ENCODE measurements at places on chromosomes 5 and 9.

- DNase-seq: no peak
Observed at GRCh38 chr5:10625700-10626472, 62.0 kb downstream of the ANKRD33B start.

GRCh38 chr5:138470322-138471051 lies 5.2 kb downstream of the EGR1 start:
- no peak for DNase-seq

DNA sequence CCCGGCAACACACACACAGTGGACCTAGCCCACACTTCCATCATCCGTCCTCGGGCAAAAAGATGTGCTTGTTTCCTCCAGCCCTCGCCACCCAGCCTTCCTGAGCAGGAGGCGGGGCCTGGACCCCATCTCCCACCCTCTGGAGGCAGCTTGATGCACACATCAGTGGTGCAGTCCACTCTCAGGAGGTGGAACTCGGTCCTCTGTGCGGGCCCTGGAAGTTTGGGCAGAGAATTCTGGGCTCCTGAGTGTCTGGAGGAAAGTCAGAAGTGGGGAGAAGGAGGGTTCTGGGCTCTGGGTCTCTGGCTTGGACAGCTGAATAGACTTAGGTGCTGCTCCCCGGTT lies 54.0 kb upstream of the NEURL1B start:
- no peak for DNase-seq

GRCh38 chr5:66850354-66851075 lies 254.3 kb downstream of the MAST4 start:
- DNase-seq: no peak

- DNase-seq: no peak
Observed at GRCh38 chr9:124381170-124381945, 33.9 kb downstream of the PSMB7 start.

GRCh38 chr9:113593682-113594281 lies 130.3 kb downstream of the RGS3 start:
- no peak for DNase-seq

- no peak for DNase-seq
Observed at GRCh38 chr5:134784946-134785620, 26.5 kb downstream of the DDX46 start.

- DNase-seq: no peak
Observed at GRCh38 chr5:57082441-57083067, 91.3 kb upstream of the GPBP1 start.

- no peak for DNase-seq
Observed at GRCh38 chr9:112502175-112502946, 15.7 kb downstream of the KIAA1958 start.

GRCh38 chr9:126317513-126317912 lies 9.1 kb upstream of the MVB12B start:
- DNase-seq: no peak

- no peak for DNase-seq
Observed at GRCh38 chr9:127809540-127810377, 7.1 kb downstream of the FPGS start.

GRCh38 chr5:111945535-111945934 lies 188.5 kb upstream of the NREP start:
- no peak for DNase-seq

DNA sequence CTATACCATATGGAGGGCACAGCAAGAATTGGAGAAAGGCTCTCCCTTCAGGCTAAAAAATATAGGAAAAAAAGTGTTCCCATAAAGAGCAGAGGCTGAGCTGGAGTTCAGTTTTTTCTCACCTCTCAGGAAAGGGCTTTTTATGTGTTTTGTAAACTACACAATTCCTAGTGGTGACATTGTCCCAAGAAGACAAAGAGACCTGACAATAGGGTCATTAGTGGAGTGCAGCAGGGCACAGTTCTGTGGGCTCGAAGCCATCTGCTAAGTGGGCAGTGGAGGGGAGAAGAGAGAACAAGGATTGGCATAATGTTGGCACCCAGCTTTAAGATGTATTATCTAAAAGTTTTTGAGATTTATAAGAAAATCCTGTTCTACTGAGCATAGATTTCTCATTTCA lies 162.5 kb downstream of the HCN1 start:
- DNase-seq: no peak

DNA sequence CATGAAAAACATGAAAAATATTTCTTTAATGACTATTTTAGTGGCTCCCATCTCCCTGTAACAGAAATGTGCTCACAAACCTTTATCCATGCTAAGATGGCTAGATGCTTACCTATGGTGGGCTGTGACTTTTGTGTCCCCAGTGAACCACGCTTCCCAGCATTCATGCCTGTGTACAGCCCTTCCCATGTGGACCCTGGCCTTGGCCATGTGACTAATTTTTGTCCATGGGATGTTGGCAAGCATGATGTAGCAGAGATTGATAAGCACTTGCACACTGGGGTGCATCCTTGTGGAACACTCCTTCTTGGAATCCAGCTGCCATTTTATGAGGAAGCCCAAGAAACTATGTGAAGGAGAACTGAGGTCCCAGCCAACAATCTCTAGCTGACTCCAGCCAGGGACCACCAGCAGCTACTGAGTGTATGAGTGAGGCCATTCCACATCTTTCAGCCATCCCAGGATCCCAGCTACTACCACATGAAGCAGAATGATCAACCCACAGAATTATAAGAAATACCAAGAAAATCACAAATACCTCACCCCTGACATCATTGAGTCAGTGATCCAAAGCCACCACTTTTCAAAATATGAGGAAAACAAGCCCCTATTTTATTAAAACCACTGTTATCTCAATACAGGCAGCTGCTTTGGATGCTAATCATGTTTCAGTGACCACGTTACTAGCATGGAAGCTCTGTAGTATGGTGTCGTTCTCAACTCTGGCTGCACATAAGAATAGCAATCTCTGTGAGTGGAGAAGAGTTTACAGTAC lies 16.1 kb upstream of the RAI14 start:
- DNase-seq: no peak

DNA sequence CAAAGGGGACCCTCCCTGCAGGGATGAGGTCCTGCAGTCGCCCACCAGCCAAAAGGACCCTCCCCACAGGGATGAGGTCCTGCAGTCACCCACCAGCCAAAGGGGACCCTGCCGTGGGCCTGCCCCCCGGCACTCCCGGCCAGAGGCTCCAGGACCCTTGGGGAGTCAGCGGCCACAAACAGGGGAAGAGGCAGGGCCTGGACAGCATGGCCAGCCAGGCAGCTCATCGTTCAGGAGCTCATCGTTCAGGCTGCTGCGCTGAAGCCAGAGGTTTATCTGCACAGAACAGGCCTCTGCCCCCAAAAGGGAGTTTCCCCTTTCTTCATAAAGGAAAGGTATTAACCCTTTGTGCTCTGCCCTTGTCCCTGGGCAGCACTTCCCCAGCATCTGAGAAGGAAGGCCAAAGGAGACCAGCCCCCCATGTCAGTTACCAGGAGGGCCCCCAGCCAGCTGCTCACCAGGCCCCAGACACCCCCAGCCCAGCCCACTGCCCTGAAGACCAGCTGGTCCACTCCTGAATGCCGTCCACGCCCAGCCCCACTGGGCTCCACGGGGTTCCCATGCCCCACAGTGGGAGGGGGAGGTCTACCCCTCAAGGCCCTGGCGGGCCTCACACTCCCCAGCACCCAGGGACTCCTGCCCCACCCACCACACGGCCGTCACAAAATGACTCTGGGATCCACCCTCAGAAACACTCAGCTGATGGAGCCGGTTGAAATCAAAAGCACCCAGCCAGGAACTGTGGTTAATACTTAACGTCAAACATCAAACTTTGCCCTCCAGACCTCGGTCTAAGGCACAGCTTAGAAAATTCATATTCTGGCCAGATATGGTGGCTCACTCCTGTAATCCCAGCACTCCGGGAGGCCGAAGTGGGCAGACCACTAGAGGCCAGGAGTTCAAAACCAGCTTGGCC lies 6.3 kb downstream of the SLC12A7 start:
- DNase-seq: no peak

DNA sequence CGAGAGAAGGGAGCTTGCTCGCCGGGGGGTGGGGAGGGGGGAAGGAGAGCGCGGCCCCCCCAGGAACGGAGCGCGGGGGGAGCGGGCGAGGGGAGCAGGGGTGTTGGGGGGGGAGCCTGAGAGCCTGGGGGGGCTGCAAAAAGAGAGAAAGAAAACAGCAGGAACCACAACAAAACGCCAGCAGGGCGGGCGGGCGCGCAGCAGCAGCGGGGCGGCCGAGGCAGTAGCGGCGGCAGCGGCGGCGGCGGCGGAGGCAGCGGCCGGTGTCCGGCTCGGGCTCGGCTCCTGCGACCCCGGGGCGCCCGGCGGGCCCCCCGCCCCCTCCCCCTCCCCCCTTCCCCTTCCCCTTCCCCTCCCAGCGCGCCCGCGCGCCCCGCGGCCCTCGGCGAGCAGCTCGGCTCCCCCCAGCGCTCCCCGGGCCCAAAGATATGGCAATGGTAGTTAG lies 1.6 kb downstream of the NR2F1 start:
- no peak for DNase-seq

DNA sequence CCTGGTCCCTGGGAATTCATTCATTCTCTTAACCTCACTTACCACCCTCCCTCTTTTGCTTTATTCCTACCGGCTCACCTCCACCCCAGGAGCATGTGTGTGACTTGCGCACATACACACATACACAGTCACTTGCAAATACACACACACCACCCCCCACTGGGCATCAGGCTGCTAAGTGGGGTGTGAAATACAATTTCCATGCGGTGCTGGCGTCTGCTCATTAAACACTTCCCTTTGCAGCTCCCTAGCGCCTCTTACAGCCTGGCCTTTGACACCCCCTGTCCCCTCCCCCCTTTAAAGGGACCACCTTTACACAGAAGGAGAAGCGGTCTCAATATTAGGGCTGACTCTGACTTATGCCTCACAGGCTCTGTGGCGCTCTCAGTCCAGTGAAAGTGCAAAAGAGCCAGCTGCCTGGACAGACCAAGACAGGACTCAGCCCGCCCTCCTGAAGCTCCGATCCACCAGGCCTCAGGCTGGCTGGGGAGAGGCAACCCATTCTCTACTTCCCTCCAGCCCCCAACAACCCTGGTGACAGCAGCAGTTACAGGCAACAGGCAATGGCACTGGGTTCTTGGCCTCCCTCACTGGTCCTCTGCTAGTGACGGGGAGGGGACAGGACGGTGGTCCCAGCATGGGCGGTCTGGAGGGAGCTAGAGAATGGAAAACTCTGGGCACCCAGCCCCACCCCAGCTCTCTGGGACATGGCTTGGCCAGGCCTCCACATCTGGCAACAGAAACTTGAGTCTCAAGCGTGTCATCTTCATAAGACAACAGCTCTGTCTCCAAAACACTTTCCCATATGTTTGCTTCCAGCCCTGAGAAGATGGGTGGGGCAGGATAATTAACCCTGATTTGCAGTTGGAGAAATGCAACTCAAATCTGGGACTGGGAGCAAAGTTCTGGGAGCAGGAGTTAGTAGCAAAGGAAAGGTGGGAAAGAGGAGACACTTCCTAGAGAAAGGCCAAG lies 12.0 kb downstream of the ENHO start:
- DNase-seq: no peak

GRCh38 chr5:6784481-6784880 lies 71.2 kb downstream of the TENT4A start:
- no peak for DNase-seq

DNA sequence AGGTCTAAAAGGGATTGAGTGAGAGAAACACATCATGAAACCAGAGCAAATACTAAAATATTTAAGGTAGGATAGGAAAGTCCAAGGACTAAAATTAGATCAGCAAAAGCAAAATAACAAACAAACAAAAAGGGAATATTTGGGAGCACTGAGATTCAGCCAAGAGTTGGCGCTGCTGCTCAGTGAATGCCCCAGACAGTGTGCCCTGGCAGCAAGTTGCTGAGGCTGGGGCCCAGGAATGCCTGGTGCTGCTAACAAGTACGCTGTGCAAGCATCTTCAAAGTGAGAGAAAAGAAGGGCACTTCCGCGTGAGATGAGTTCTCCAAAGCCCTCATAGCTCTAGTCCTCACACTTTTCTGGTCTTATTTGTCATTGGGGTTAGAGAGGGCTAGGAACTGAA lies 603.3 kb downstream of the EFNA5 start:
- no peak for DNase-seq

- no peak for DNase-seq
Observed at GRCh38 chr5:150184990-150185912, 4.6 kb upstream of the SLC6A7 start.

DNA sequence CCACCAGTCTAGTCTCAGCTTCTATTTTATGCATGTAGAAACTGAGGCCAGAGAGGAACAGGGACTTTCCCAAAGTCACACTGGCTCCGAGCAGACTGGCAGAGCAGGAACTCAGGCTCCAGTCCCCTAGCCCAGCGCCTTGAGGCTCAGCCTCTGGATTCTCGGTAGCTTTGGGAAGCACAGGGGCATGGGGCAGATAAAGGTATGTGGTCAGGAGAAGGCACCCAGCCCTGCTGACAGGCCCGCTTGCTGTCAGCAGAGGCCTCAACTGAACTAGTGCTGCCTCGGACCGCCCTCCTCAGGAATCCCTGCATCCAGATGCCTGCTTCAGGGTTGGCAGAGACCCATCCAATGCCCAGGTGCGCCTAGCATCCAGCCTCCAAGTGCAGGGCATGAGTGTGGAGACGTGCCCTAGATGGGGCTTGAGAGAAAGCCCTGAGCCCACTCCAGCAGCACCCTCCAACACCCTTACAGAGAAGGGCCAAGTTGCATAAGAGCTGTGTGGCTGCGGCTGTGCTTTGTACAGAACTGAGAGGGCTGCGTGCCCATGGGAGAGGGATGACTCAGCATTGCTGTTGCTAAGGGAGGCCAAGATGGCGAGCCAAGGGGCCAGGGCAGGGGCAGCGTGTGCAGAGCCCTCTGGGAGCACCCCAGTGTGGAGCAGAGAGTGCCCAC lies 168.6 kb downstream of the MACROH2A1 start:
- no peak for DNase-seq

- DNase-seq: no peak
Observed at GRCh38 chr5:56814361-56814962, 887 bp upstream of the MAP3K1 start.

DNA sequence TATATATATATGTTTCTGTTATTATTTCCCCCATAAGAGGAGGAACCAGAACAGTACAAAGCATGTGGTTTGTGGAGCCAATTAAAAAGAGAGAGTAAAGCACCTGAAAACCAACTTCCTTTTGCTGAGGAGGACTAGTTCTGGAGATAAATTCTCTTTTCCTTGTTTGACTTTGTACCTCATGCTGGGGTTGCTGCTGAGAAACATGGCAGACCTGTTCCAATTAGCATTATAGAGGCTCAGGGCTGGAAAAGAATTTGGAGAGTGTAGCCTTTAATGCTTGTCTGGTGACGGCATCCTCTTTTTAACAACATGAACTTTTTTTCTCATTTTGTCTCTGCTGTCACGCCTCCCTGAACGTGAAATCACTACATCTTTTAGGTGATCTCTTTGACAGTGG lies 32.8 kb upstream of the NMUR2 start:
- no peak for DNase-seq

All from stimulated activated CD8-positive, alpha-beta memory T cell treated with anti-CD3 and anti-CD28 coated beads, Interleukin-7, amount 100 ng/mL, for 24 hours (primary cell).